ENCODE measurements at places on chromosomes 1 and 21.

GRCh38 chr1:196584696-196585095 lies 23.5 kb downstream of the KCNT2 start:
- no peak for DNase-seq

GRCh38 chr1:47708019-47708535 lies 270.2 kb downstream of the FOXD2 start:
- no peak for DNase-seq

- no peak for DNase-seq
These were observed 47.9 kb upstream of the RGL1 start for GRCh38 chr1:183757061-183757460.

- no peak for DNase-seq
These were observed 187.3 kb downstream of the SLC44A5 start for GRCh38 chr1:75423616-75424015.

DNA sequence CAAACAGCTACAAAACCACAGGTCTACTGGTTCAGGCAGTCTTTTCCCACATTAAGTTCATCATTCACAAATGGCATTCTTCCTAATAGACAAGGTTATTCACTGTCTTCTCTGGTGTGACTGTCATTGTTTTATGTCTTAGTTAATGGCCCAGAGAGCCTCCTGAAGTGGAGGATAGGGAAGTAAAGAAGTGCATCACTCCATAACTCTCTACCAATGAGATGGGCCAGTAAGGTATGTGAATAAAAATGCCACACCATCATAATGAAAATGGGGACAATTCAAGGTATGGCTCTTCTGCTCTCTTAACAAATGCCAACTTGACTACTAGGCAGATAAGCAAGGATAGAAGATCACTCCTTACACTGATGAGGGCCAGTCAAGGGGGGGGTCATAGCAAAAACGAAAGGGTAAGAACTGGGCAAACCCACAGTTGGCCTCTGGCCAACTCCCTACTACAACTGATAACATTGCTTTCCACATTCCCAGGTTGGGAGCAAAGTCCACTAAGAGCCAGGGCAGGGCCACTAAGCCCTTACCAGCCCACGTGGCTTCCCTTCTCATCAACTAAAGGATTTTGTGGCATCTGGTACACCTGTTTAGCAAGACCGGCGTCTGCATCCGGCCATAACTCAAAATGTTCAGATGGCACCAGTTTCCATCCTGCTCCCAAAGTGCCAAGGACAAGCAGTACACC lies 10.0 kb downstream of the PABPC4 start:
- DNase-seq: no peak

DNA sequence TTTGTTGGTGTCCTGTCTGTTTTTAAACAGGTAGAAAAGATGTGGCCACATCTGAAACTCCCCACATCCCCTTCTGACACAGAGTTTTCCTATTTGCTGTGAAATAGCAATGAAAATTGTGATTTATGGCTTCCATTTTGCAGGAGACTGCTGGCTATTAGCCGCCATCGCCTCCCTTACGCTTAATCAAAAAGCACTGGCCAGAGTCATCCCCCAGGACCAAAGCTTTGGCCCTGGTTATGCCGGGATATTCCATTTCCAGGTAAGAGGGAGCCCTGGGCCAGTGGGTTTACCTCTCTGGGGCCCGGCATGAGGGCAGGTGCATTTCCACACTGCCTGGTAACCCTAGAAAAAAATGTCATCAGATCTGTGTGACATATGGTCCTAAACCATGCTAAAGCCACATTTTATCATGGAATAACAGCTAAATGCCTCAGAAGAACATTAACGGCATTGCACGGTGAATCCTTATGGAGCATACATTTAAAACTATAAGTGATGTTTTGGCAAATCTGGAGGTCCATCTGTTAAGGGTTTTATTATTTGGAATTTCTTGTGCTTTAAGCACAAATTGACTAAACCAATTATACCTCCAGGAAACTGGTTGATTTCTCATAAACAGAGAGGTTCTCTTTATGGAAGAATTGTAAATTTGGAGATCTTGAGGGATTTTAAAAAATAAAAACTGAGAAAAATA lies 12.3 kb downstream of the CAPN9 start:
- no peak for DNase-seq

DNA sequence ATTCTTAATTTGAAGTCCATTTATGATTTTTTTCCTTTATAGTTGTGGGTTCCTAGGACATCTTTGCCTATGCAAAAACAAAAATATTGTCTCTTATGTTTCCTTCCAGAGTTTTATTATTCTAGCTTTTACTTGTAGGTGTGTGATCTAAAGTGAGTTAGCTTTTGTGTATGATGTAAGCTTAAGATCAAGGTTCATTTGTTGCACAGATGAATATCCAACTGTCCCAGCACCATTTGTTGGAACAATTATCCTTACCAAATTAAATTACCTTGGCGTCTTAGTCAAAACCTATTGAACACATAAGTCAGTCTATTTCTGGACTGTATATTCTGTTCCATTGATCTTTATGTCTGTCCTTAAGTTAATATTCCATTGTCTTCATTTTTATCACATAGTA lies 337.6 kb downstream of the ZP4 start:
- DNase-seq: no peak

- no peak for DNase-seq
These were observed 519.7 kb downstream of the NEGR1 start for GRCh38 chr1:71762514-71763255.

GRCh38 chr1:204230211-204230610 lies 16.4 kb upstream of the GOLT1A start:
- DNase-seq: no peak

DNA sequence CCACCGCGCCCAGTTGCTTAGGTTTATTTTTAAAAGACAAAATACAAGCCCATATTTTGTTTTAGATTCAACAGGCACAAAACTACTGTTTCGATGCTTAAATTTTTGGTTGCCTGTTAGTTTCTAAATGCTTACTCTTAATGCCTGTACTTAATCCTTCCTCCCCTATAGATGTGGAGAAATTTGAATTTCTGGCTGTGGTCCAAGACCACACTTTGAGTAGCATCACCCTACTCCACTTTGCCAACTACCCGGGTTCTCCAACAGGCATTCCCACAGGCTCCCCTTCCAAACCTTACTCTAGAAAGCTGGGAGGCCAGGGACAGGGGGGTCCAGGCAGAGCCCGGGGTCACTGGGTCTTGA lies 20.0 kb downstream of the LACTBL1 start:
- DNase-seq: no peak

- no peak for DNase-seq
These were observed 234.6 kb upstream of the JUN start for GRCh38 chr1:59018446-59018845.

- DNase-seq: no peak
These were observed 44.9 kb downstream of the ARHGEF11 start for GRCh38 chr1:157000686-157001085.

GRCh38 chr1:228884615-228885566 lies 149.6 kb downstream of the RHOU start:
- DNase-seq: no peak

DNA sequence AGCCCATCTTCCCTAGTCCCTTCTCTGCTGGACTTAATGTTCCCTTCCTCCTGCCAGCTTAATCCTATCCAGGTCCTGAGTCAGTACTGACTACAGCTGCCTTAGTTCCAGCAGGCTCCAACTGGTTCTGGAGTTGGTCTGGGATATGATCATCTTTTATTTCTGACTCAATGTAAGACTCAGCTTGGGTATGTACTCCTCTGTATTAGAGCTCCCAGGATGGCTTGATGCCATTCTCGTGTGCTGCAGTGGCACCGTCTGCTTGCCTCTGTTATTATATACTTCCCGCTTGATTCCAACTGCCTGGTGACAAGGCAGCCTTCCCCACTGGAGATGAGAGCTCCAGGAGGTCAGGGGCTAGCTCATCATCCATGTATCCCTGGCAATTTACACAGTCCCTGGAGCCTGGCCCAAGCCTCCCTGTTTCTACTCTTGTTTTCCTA lies 164.4 kb upstream of the DPT start:
- DNase-seq: no peak

DNA sequence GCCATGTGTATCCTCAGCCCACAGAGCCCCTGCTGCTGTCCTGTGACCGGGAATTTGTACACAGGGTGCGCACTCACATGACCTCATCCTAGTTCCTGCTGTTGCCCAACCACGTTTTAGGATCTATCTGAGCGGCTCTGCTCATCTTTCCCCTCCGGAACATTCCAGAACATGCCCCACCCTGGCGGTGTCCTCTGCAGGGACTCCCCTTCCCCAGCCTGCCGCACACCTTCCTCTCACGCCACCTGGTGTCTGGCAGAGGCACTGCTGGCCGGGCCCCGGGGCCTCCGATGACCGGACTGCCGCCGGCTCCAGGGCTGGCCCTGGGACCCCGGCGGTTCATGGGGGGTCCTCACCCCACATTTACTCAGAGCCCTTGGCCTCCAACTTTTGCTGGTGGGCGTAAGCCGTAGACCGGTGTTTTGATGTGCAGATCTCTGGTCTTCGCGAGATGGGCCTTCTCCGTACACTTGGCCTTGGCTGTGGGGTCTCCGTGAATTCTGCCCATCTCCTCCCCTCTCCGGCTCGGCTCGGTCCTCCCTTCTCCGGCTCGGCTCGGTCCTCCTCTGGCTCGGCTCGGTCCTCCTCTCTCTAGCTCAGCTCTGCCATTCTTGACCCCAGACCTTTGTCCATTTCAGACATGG lies 29.5 kb downstream of the ARHGEF16 start:
- DNase-seq: peak; percentile 83

DNA sequence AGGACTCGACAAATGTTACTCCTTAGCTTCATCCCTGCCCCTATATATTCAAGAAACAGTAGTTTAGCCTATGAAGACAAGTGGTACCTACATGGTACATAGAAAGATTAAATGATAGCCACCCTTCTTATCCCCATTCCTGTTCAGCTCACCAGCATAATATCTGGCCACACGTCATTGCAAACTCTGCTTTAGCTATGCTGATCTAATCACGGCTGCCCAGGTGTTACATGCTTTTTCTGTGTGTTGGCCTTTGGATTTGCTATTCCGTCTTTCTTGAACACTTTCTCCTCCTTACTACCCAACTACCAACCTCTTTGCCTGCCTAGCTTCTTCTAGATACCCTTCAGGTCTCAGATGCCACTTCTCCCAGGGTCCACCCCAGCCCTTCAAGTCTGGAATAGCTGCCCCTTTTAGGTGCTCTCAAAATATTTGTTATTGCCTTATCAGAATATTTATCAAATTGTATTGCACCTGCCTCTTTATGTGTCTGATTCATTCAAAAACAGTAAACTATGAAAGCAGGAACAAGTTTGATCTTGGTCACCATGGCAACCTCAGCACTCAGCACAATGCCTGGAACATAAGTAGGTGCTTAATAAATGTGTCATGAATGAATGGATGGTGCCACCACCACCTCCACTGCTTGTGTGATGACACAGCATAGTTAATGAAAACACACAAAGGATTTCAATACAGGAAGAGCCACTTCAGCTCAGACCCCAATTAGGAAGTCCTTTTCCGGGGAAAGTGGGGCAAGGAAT lies 11.4 kb upstream of the DNASE2B start:
- no peak for DNase-seq

GRCh38 chr1:62058956-62059355 lies 135.7 kb upstream of the L1TD1 start:
- DNase-seq: no peak

DNA sequence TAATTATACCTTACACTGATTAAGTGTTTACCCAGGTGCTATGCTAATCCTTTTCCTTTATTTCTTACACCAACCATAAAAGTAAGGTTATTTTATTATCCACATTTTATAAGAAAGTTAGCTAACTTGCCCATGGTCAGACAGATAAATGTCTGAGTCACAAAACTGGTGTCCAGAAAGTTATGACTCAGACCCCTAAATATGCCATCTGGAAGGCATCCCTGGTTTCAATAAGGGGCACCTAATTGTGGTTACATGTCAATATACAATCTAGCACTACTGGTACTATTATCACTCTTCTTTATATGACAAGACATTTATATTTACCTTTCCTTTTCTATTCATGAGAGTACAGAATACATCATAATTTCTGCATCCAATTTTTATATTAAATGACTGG lies 496.5 kb upstream of the ADGRL2 start:
- DNase-seq: no peak

DNA sequence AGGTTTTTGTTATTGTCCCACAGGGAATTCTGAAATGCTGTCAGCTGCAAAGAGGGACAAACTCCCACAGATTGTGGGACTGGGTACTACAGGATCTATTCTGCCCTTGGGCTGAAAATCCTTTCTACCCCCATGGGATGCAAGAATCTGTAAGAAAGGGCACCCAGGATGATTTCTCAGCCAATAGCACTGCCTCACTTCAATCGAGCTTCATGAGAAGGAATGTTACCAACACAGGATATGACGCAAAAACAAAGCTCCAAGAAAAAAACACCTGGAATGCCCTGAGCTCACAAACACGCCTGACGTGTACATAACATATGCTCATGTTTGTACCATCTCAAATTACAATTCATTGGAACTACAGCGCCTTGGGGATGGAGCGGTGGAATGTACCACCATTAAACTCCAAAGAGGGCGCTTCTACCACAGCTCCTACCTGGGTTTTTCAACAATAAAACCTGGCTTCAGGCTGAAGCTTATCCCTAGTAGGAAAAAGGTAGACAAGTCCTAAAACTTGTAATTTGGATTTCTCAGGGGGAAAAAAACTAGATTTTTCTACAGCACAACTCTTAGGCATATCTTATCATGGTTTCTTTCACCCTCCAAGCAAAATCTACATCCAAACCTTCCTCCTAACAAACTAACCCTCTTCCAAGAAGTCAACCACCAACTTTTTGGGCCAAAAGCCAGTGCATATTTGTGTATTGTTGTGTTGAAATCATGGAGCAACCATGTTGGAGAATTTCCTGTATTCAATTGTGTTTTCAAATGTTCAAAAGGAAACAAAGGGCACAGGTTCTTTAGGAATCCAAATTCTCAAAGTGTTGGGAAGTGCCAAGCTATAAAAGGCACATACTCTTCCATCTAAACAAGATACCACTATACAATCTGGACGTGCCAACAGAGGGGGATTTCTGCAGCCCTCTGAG lies 78.9 kb downstream of the TGFBR3 start:
- DNase-seq: no peak

- DNase-seq: no peak
These were observed 17.6 kb upstream of the HUNK start for GRCh38 chr21:31855180-31855579.

- DNase-seq: no peak
These were observed 15.6 kb downstream of the MRPL37 start for GRCh38 chr1:54215523-54215922.

DNA sequence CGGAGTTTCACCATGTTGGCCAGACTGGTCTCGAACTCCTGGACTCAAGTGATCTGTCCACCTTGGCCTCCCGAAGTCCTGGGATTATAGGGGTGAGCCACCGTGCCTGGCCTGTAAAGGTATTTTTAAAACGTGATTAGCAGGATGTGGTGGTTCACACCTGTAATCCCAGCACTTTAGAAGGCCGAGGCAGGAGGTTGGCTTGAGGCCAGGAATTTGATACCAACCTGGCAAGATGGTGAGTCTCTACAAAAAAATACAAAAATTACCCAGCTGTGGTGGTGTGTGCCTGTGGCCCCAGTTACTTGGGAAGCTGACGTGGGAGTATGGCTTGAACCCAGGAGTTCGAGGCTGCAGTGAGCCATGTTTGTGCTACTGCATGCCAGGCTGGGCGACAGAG lies 43.3 kb upstream of the SOD1 start:
- no peak for DNase-seq

Data from GM13977 (cell line).